ENCODE measurements at places on chromosomes 1 and 21. TPM values are rescaled to one million over a fixed set of nuclear protein-coding genes. Genes with fewer than 3 reads are reported as not detected.

The RHOU gene
- total RNA-seq: 0.99 TPM

The PRDM16 gene
- 1.5 TPM for total RNA-seq

The ABCB10 gene
- 13.4 TPM for total RNA-seq

The RAB7B gene
- total RNA-seq: 12.4 TPM

The ADORA3 gene
- not detected for total RNA-seq

The TAF5L gene
- total RNA-seq: 14.4 TPM

The ZFP69B gene
- total RNA-seq: 2.2 TPM

The MPL gene
- not detected for total RNA-seq

The SPATA21 gene
- total RNA-seq: not detected

The OLIG1 gene
- total RNA-seq: not detected

The TMEM82 gene
- not detected for total RNA-seq

The NOTCH2NLA gene
- total RNA-seq: 63.3 TPM

The FCN3 gene
- total RNA-seq: not detected

The LRRC71 gene
- not detected for total RNA-seq

The AMY2A gene
- not detected for total RNA-seq

The YOD1 gene
- 6.0 TPM for total RNA-seq

The KRTAP10-10 gene
- not detected for total RNA-seq

The S100A8 gene
- not detected for total RNA-seq

The CD247 gene
- total RNA-seq: not detected

The RYR2 gene
- not detected for total RNA-seq

The TSPAN2 gene
- not detected for total RNA-seq

The SLC1A7 gene
- total RNA-seq: 1.2 TPM

The TMPRSS3 gene
- not detected for total RNA-seq

The IFNAR1 gene
- 23.9 TPM for total RNA-seq

The PERM1 gene
- under 0.01 TPM for total RNA-seq

Measured in smooth muscle cell of trachea (primary cell).